EH (cell line): ENCODE measurements at places on chromosomes 12 and 14.
A peak's percentile ranks its signal among the peaks of the same experiment; 100 is the strongest.

- DNase-seq = no peak
Observed at GRCh38 chr12:49887536-49888401, 15.9 kb downstream of the FAIM2 start.

DNA sequence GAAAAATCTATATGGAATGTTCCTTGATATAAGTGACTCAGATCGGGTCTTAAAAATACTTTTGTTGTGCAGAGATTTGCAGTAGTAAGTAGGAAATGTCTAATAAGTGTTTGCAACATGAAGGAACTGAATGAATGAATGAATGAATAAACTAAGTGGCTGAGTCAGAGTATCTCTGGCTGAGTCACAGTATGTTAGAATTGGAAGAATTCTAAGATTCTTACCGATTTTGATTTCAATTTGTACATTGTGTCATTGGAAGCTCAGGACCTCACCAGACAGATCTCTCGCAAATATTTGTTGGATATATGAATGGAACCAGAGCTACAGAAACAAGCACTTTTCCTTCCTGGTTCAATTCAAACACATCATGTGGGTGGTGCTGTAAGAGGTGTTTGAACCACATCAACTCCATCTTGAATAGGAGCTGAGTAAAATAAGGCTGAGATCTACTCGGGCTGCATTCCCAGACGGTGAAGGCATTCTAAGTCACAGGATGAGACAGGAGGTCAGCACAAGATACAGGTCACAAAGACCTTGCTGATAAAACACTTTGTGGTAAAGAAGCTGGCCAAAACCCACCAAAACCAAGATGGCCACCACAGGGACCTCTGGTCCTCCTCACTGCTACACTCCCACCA, 123.9 kb upstream of the FOXN3 start:
- DNase-seq = peak; percentile 94

DNA sequence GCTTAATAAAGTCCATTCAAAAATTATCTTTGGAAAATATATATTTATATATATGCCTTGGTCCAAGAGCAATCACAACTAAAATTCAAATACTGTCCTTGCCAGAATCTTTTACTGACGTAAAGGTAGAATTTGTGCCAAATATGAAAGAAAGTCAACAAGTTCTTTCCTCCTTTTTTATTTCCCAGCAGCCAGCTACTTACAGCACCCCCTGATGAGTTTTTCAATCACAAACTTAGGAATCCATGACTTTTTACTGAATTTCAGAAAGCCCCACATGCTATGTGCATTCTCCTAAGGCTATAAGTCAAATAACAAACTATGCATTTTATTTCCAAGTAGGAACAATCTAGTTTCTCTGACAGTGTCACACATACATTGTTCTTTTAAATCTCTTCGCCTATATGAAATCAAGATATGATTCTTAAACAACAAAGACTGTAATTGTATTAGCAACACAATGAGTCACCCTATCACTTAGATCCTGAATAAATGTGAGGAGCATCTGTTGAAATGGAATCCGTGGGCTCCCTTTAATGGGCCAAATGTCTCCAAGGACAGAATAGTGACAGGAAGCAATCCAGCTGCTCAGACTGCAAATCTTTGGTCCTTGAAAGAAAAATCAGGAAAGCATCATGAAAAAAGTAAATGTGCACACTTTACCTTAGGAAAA, 271.4 kb downstream of the DUSP6 start:
- no peak for DNase-seq

GRCh38 chr14:43898687-43899086, 608.4 kb downstream of the FSCB start:
- no peak for DNase-seq

- no peak for DNase-seq
Observed at GRCh38 chr12:88179436-88180014, 37.4 kb downstream of the TMTC3 start.

- no peak for DNase-seq
Observed at GRCh38 chr14:105077649-105077995, 12.4 kb upstream of the GPR132 start.
